ENCODE measurements at places on chromosomes 5 and 9.

DNA sequence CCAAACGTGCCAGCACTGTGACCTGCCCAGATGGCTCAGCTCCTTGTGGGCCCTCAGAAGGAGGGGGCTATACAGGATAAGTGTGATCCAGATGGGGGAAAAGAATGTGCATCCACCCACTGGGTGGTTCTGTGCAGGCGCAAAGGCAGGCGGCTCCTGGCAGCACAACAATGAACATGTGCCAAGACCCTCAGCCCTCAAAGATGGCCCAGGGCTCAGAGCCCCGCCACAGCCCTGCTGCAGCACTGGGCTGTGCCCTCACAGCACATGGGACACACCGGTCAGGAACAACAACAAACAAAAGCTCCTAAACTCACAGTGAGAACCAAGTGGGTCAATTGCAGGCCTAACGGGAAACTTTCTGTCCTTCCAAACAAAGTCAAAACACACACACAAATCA is 4.7 kb downstream of the SEMA4D start:
- no peaks in the 10 kb centered on the region for H3K36me3 ChIP-seq
- H3K4me3 ChIP-seq, result no peak overlapping the region
- no peak for DNase-seq
- no peaks in the 10 kb centered on the region for H3K27me3 ChIP-seq
- H3K27ac ChIP-seq, result no peak overlapping the region
- peaks cover 41% of the 10 kb centered on the region for H3K4me1 ChIP-seq

DNA sequence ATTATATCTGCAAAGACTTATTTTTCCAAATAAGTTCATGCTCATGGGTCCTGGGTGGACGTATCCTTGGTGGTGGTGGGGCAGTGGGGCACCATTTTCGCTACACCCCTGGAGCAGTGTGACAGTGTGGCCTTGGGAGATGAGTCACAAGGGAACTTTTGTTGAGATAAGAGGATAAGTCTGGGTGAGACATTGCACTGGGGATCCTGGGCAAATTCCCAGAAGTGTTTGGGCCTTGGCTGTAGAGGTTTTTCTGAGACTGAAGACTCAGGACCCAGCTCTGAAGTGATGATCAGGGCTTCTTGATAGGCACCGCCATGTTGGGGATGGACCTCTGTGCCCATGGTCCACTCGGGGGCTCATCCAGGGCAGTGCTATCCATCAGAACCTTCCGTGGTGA is 149.4 kb downstream of the MACROH2A1 start:
- DNase-seq, result no peak
- H3K36me3 ChIP-seq, result no peaks in the 10 kb centered on the region
- no peak overlapping the region for H3K27ac ChIP-seq

DNA sequence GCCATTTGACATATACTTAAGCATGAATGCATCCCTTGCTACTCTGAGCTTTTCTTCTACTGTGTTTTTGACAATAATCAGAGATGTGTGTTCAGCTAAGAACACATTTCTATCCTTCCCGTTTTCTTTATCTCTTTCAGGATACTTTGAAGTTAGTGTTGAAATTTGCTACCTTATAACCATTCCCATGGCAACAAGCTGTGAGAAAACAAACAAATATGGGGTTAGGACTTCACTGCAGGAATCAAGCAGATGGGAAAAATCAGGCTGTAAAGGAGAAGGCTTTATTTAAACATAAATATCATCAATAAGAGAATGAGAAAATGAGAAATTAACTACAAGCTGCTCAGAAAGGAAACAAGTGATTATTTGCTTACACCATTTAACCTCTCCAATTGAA is 35.2 kb downstream of the ZCCHC9 start:
- no peak overlapping the region for H3K27ac ChIP-seq
- H3K4me1 ChIP-seq, result no peaks in the 10 kb centered on the region
- no peaks in the 10 kb centered on the region for H3K36me3 ChIP-seq
- H3K27me3 ChIP-seq, result no peaks in the 10 kb centered on the region
- DNase-seq, result no peak
- H3K4me3 ChIP-seq, result no peak overlapping the region

GRCh38 chr9:75183306-75183705 is 95.0 kb downstream of the OSTF1 start:
- no peak overlapping the region for H3K27ac ChIP-seq
- DNase-seq, result no peak
- no peaks in the 10 kb centered on the region for H3K4me1 ChIP-seq
- no peak overlapping the region for H3K4me3 ChIP-seq
- no peaks in the 10 kb centered on the region for H3K36me3 ChIP-seq
